Smooth muscle cell of bladder (primary cell): ENCODE measurements at places on chromosomes 2 and 18. TPM values are rescaled to one million over a fixed set of nuclear protein-coding genes. Genes with fewer than 3 reads are reported as not detected.

Gene TACR1
- total RNA-seq: under 0.01 TPM in 2 replicates

Gene EPB41L3
- 10.1 and 30.4 TPM in 2 replicates for total RNA-seq

Gene ELOA2
- under 0.01 TPM in 1 of 2 replicates, not detected in the other for total RNA-seq

Gene BMPR2
- total RNA-seq: 11.4 and 15.0 TPM in 2 replicates

Gene VIT
- total RNA-seq: 2.0 and 3.1 TPM in 2 replicates

Gene CHST9
- not detected in 2 replicates for total RNA-seq

Gene PLA2R1
- total RNA-seq: 7.5 and 10.0 TPM in 2 replicates

Gene ACMSD
- under 0.01 TPM in 1 of 2 replicates, not detected in the other for total RNA-seq

Gene STPG4
- 0.28 and 0.37 TPM in 2 replicates for total RNA-seq

Gene SH3RF3
- 2.6 and 3.7 TPM in 2 replicates for total RNA-seq

Gene REG3G
- not detected in 2 replicates for total RNA-seq

Gene GPR155
- 4.8 and 6.1 TPM in 2 replicates for total RNA-seq

Gene CXCR1
- total RNA-seq: not detected in 2 replicates
